ENCODE measurements at places on chromosomes 5 and 9.

- no peak for DNase-seq
These were observed 452.4 kb upstream of the WWC1 start for GRCh38 chr5:167839065-167839464.

DNA sequence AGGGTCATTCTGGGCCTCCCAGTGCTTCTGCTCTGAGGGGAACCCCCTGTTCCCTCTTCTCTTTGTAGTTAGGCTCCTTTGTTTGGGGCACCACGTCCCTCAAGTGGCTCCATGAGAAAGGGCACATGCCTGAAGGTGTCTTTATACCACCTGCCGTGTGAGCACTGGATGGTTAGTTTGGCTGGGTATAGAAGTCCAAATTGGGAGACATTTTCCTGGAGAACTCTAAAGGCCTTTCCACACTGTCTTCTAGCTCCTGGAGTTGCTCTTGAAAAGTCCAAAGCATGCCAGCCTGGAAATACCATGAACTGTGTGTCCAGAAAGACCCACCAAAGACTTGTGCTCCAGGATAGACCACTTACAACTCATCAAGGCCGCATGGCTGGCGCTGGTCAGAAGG lies 11.1 kb upstream of the CCDC187 start:
- DNase-seq: no peak

DNA sequence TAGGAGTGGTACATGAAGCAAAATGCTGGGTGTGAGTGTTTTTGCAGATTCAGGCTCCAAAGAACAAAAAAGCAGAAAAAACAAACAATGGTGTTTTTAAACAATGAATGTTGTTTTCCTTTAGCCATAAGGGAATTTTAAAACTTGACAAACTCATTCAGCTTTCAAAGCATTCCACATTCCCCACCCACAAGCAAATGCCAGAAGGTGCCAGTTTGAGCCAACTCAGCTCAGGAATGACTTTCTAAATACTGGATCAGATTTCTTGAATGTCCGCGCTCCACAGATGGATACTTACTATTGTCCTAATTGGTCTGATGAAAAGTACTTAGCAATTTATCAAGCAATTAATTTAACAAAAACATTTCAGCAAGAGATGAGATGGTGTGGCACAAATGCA lies 12.9 kb upstream of the MOB3B start:
- peak; percentile 31 for DNase-seq

GRCh38 chr5:133700251-133700650 lies 87.9 kb upstream of the FSTL4 start:
- DNase-seq: no peak

DNA sequence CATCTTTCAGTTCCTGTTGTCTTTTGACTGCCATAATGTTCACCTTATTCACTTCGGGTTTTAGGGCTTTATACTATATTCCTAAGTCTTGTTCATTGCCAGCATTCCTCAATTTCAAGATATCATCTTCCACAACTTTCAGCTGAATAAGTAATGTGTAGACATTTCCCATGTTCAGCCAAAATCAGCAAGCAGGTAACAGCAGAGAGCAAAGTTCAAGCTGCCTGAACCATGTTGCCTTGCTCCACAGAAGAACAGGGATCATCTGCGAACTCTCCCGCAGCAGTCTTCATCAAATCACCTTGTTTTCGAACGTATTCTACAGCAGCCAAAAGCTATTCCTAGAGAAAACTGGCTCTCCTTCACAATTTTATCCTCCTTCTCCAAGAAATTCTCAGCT lies 95.3 kb upstream of the CCDC112 start:
- no peak for DNase-seq

GRCh38 chr5:1666812-1667588 lies 132.6 kb downstream of the MRPL36 start:
- no peak for DNase-seq

DNA sequence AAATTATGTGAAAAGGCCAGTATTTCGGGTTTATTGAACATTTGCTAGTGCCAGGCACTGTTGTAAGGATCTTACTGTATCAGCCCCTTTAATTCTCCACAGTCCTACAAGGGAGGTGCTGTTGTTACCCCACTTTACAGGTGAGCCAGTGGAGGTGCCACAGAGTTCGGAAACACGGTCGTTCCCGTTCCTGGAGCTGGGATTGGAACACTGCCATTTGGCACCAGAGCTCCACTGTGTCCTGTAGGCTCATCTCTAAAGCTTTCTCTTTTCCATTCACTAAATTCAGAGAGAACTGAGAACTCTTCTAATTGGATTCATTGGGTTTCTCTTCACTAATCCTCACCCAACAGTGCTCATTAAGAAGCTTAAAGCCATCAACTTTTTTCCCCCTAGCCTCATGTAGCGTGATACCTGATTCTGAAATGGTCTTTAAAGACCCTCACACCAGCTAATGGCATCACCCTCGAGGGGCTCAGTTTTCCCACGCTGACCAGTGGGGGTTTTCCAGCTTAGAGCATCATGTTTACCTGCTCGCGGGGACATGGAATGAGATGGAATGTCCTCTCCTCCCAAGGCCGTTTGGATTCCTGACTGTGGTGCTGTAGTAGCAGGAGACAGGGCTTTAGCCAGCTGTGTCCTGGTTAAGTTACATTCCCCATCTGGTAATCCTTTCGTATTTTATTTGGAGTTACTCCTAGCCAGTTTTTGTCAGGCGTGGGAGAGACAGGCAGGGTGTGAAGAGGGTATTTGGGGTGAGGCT lies 5.8 kb downstream of the ERGIC1 start:
- no peak for DNase-seq

- DNase-seq: no peak
These were observed 473.7 kb upstream of the PTGER4 start for GRCh38 chr5:40206030-40206429.

DNA sequence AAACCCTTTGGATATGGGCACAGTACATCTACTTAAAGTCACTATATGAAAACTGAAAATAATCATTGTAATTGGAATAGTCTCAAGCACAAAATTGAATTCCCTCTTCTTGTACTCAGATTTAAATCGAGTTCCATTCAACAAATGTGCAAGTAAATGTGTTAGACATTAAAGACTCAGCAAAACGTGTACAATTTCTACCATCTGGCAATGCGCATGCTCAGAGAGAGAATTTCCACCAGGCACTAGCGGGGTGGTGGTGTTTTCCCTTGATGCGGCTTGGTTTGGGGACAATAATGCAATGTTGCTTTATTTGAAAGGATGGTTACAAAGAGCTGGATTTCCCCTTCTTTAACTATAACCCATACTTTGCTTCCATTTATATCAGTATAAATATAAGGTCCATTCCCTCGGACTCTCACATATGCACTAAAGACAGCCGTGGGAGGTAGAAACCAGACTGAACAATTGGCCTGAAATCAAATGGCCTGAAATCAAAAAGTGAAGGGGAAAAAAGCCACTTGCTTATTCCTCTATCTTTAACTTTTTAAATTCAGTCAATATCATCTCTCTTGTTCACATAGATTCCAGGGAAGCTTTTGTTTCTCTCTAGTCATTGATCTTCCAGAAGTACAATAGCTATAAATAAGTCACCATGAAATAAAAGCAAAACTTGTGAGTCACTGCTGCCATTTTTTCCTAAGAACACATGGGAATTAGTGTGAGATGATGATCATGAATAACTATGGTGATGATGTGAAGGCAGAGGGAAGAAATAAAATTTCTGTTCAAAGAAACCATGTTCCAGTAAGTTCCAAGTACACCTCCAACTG lies 59.2 kb downstream of the ADAMTS12 start:
- no peak for DNase-seq

DNA sequence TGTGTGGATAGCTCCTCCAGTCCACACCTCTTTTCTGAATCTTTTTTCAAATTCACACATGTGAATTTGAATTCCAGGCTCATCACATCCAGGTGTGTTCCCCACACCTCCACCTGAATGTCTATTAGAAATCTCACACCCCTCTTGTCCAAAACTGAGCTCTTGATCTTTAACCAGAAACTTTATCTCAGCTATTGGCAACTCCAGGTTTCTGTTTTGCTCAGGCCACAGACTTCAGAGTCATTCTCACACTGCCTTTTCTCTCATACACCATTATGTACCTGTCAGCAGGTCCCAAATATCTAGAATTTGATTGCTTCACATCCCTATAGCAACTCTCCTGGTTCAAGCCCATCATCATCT lies 11.6 kb downstream of the NIPSNAP3B start:
- DNase-seq: no peak

GRCh38 chr9:121200356-121200755 lies 1.3 kb downstream of the RAB14 start:
- DNase-seq: no peak

GRCh38 chr5:95866435-95867040 lies 44.0 kb upstream of the GLRX start:
- DNase-seq: no peak

DNA sequence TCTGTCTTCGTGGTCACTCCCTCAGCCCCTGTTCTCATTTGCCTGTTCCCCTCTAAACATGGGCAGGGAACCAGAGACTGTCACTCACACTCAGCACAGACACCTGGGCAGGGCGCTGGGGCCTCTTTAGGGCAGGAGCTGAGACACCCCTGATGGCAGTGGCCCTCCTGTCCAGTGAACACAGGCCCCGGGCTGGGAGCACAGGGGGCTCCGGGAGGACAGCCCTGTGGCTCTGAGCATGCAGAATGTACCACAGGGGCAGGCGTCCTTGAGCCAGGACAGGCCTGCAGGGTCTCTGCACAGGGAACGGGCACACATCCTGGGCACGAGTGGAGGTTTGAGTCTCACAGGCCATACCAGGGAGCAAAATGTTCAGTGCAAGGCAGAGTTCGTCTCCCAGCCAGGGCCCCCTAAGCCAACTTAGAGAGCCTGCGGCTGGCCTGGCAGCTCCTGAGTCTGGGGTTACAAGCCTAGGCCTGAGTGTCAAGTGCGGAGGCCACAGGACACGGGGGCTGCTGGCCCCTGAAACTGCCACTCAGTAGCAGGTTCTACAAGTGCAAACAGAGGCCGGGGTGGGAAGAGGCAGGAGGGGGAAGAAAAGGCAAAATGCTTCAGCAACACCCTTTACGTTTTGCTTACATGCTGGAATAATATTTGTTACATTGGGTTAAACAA lies 55.9 kb upstream of the NKD2 start:
- no peak for DNase-seq

DNA sequence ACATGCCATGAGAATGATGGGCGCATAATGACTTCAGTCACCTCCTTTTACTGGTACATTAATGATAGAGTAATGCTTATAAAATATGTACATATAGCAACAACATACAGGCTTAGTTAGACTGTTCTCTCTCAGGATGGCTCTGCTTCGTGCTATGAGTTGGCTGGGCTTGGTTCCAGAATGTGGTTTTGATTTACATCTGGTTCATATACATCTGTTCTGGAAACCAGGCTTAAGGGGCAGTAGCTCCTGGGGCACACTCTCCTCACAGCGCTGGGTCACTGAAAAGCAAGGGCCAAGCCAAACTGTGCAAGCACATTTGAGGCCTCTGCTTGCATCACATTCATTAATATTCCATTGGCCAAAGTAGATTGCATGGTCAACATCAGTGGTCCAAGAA lies 44.9 kb downstream of the PCSK1 start:
- DNase-seq: no peak

DNA sequence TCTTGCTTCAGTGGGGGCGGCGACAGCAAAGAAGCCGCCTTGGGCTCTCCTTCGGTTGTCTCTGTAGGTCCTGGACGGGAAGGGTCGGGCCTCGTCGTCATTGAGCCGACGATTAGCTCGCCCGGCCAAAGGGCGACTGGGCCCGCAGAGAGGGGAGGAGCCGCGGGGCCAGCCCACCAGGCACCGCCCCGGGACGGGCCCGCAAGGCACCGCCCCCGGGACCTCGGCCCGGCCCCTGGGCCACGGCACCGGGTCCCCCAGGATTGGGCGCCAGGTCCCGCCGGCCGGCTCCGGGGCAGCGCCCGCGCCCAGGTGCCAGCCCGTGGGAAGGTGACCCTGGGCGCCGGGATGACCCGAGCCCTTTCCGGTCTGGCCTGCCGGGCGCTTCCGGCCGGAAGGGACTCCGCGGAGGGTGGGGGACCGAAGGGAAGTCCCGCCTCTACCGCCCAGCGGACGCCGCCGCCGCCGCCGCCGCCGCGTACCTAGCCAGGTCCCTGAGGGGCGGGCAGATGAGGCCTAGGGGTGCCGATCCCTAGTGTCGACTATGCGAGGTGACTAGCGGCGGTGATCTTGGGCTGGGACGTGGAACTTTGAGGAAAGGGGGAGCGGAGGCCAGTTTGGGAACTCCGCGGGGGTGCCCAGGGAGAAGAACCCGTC lies at the start of the genes GBA2 and RGP1:
Gene GBA2 (minus strand): TSS at position 371 of the 657 bp plus-strand sequence. CDS start 524 bp downstream, outside the sequence.
Gene RGP1 (plus strand): TSS at position 430 of the 657 bp plus-strand sequence. CDS start 469 bp downstream, outside the sequence.
- peak; percentile 59 for DNase-seq

- DNase-seq: no peak
These were observed 11.8 kb downstream of the BTNL8 start for GRCh38 chr5:180910735-180911134.

DNA sequence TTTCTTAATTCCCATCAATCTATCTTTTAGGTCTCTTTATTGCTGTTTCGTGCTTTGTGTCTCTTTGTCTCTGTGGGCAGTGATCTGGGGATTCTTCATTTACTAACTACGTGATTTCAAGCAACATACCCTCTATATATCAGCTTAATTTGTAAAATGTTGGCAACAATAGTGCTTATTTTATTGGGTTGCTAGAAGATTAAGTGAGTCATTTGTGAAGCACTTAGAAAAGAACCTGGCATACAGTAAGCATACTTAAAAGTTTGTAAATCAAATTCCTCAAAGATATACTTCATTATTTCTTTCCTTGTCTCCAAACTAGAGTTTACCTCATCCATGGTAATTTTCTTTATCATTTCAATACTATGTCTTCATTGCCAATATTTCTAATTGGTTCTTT lies 669.7 kb downstream of the MAT2B start:
- DNase-seq: no peak

- DNase-seq: no peak
These were observed 791 bp upstream of the STARD4 start for GRCh38 chr5:111513131-111513520.

DNA sequence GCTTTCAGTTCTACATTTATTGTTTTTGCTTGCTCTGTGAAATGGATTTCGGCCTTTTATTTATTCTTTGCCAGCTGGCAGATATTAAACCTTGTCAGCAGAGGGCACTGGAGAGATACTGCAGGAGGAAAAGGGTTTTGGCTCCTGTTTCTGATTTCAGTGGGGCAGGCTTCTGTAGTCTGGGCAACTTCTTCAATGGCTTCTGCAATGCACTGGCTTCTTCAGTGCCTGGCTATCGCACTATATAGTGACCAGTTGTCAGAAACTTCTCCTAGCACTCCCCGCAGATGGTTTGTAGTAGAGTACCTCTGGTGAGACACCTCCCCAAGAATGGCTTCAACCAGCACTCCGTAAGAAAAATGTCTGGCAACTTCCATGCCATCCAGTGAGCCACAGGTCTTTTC lies 3.2 kb upstream of the NFX1 start:
- peak; percentile 69 for DNase-seq

DNA sequence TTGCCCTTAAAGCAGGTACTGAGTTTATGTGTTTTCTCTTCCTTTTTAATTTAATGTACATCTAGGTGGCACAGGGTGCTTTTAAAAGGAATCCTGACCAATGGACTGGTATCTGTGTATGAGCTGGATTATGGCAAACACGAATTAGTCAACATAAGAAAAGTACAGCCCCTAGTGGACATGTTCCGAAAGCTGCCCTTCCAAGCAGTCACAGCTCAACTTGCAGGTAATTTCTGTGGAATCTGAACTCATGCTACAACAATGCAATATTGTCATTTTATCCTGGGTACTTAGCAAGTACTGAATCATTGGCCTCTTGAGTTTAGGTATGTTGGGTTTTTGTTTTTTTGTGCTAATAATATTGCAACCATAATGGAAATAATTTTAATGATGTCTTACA lies 14.4 kb upstream of the TMOD1 start:
- DNase-seq: no peak

- no peak for DNase-seq
These were observed 59.3 kb downstream of the SLC22A5 start for GRCh38 chr5:132428484-132429462.

Measured in NCI-H1105 treated with DMSO at 0.1 percent for 48 hours (cell line).